ENCODE measurements at places on chromosomes 1 and 21.

GRCh38 chr1:241212628-241213027 is 144.4 kb downstream of the RGS7 start:
- DNase-seq: no peak

GRCh38 chr1:212525479-212526110 is 83.0 kb upstream of the ATF3 start:
- DNase-seq: no peak

GRCh38 chr1:241600496-241600901 is 39.7 kb downstream of the CHML start:
- no peak for DNase-seq

DNA sequence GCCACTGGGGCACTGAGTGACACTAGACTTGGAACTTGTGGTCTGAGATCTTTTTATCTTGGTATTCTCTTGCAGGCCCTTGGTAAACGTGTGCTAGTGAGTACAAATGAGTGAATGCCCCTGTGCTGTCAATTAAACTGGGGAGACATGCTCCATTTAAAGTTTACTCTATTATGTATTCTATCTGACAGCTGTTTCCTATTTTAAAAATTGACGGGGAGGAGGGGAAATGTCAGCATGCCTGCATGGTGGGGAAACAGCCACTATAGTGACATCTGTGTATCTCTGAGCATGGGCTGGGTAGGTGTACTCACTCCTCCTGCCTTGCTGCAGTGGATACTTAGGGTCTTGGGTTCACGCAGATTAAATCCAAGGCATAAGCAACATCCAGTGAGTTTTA is 59.0 kb upstream of the IKBKE start:
- DNase-seq: peak; percentile 57

GRCh38 chr21:34537838-34538237 is 25.8 kb upstream of the KCNE1 start:
- DNase-seq: no peak

GRCh38 chr1:100299521-100300222 is 33.7 kb downstream of the RTCA start:
- DNase-seq: no peak

DNA sequence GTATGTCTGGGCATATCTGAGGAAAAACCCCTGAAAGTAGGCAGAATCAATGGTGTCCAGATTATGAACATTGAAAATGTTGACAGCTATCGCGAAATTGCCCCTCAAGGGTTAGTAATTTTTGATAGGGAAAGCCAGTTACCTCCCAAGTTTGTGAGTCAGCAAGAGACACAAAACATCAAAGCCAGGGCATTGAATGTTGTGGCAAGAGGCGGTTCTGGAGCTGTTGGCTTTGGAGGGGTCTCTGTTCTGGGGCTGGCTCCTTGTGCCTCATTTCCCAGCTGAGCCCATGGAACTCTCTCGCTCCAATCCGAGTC is 10.6 kb upstream of the S100A11 start:
- no peak for DNase-seq

- no peak for DNase-seq
Observed at GRCh38 chr1:53241828-53242227, 3.5 kb upstream of the MAGOH start.

DNA sequence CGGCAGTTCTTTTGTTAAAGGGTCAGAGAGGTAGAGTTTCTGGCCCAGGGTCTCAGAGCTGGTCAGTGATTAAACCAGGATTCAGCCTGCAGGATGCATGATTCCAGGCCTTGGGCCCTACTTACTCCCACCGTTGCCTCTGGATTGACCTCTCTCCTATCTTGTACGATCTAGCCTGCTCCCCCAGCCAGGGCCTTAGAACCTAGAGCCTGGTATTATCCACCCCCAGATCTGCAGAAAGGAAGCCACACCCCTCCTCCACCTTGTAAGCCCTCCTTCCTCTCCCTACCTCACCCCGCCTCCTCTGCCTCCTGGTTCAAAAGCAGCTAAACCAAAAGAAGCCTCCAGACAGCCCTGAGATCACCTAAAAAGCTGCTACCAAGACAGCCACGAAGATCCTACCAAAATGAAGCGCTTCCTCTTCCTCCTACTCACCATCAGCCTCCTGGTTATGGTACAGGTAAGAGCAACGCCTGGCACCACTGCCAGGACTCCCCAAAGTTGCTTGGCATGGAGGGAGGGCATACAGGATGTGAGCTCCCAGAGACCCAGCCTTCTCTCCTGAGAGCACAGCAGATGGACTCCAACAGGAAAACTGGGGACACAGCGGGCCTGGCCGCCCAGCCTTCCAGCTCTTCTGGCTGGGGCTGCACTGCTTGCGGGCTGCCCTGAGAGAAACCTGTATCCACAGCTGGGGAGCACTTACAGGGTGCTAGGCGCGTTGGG is at the start of gene CD52:
TSS of gene CD52 (plus strand) at position 347 of the 726 bp plus-strand sequence. CDS start at position 407, 60 bp downstream.
- no peak for DNase-seq

DNA sequence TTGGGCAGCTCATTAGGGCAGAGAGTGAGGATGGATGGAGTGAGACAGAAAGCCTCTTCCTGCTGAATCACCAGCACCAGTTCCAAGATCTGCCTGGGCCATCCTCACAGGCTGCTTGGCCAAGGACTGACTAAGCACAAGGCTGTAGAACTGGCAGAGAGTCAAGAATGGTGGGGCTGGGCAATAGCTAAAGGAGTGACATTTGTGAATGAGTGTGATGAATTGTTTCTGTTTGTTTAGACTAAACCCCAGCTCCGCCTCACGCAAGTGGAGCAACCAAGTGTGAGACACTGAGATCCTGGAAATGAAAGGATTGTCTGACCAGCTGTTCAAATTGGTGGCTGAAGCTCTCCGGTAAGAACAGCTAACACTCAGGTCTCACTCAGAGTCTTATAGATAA is 38.6 kb downstream of the BRINP2 start:
- DNase-seq: no peak

DNA sequence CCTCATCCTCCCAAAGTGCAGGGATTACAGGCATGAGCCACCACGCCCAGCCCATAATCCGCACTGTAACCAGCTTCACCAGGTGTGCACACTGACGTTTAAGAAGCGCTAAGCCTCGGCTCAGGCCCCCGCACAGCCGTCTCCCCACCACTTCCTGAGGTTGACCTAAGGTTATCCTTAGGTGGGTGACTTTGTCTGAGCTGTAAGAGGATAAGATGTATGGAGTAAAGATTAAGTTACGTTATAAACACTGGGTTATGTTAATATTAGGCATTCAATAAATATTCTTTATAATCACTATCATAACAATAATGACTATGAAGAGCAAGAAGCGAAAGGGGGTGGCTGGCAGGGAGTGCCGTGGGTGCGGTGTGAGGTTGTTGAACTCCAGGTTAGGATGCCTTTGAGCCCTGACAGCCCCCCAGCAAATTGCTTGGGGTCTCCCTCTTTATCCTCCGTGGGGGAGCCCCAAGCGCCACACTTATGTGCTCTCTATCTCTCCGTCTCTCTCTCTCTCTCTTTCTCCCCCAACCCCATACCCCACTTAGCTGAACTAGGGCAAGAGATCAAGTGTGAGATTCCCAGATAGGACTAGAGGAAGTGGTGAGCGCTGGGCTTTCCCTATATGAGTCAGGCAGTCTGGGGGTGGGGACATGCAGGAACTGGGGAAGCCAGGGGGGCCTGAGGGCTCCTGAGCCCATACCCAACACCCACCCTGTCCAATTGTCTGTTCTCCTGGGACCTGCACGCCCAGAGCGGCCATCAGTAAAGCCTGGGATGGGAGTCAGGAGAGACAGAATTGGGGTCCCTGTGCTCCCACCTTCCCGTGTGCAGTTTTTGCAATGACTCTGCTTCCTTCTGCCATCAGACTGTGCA is 7.6 kb downstream of the EFHD2 start:
- DNase-seq: peak; percentile 41

- DNase-seq: peak; percentile 81
Observed at GRCh38 chr1:53462769-53463501, 3.7 kb downstream of the DMRTB1 start.

DNA sequence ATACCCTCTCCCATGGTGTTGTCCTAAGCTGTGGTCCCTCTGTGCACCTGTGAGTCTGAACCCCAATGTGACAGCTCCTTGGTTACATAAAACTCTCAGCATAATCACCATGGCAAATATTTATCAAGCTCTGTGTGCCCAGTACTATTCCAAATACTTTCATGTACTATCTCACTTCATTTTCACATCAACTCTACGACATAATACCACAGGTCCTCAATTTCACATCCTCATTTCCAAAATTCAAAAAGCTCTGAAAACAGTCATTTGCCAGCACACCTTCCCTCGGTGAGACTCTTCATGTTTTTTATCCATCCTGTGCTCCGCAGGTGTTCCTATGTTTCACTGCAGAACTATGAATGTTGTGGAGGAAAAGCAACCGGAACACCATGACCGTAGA is 12.4 kb upstream of the CREG1 start:
- DNase-seq: no peak

- DNase-seq: no peak
Observed at GRCh38 chr1:82464362-82465001, 663.7 kb downstream of the ADGRL2 start.

DNA sequence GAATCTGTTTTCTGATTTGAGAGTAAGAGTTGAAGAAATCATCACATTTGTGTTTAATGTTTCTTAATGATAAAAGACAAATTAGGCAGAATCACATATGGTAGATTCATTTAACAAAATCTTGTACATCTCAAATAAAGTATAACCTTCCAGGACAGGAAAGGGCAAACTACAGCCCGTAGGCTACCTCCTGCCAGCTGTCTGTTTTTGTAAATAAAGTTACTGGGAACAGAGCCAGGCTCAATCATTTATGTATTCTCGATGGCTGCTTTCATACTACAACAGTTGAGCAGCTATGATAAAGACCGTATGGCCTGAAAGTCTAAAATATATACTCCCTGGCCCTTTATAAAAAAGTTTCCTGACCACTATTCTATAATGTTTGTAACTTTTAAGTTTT is 204.1 kb downstream of the COL24A1 start:
- DNase-seq: peak; percentile 64

DNA sequence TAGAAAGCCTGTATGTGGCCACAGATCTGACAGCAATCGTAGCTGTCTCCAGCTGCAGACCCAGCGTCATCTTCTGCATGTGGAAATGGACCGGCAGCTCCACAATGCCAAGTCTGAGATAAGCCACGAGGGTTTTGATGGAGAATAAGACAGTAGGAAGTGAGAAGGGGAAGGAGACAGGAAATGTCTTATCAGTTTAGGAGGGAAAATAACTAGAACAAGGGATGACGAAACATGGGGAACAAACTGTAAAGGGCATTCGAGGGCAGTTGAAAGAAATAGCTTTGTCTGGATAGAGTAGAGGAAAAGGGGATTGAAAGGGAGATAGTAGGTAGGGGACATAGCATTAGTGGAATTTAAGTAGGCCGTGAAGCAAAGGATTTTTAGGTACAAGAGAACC is 74.0 kb upstream of the CTTNBP2NL start:
- DNase-seq: no peak

GRCh38 chr1:52238887-52239707 is 97.2 kb downstream of the ZFYVE9 start:
- peak; percentile 3 for DNase-seq

- no peak for DNase-seq
Observed at GRCh38 chr1:180185971-180186645, 31.4 kb downstream of the QSOX1 start.
